ENCODE measurements at places on chromosomes 1 and 21.

- DNase-seq = no peak
Observed at GRCh38 chr1:243363832-243364231, 108.0 kb downstream of the SDCCAG8 start.

DNA sequence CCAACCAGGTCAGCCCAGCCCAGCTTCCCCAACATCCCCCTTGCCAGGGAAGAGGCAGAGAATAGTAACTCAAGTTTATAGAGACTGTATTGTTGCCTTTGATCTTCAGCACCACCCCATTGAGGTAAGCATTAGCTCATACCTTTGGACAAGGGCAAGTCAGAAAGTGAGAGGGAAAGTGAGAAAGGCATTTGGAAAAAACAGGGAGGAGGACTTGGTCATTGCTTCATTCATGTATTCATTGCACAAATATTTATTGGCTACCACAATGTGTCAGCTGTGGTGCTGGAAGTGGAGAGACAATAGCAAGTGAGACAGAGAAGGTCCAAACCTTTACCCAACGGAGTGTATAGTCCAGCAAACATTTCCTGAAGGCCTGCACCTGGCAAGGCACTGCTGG is 561.2 kb downstream of the KIF26B start:
- no peak for DNase-seq

DNA sequence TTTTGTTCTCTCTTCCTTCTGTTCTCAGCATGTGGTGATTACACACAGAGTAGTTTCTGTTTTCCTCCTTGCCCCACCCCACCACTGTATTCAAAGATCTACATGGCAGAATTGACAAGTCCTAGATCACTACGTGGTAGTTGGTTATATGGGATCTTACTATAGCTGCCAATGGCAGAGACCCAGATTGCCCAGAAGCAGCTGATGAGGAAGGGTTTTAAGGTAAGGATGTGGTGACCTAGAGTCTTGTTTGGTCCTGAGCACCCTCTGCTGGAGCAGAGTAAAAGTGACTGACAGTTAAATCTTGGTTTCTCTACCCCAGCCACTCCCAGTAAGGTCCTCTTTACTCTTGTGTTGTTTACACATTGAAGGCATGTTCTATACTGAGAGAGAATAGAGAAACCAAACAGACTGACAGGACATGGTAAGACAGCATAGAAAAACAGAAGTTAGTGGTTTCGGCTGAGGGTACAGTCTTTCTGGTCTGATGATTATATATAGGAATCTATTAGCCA is 22.8 kb upstream of the STRIP1 start:
- no peak for DNase-seq

- DNase-seq = no peak
Observed at GRCh38 chr1:40076895-40077312, 20.1 kb downstream of the PPT1 start.

- no peak for DNase-seq
Observed at GRCh38 chr1:203173566-203173965, 2.1 kb downstream of the MYBPH start.

GRCh38 chr1:194068446-194069167 is 882.2 kb upstream of the B3GALT2 start:
- DNase-seq = no peak

GRCh38 chr1:235244974-235245592 is 82.9 kb downstream of the ARID4B start:
- DNase-seq = no peak

DNA sequence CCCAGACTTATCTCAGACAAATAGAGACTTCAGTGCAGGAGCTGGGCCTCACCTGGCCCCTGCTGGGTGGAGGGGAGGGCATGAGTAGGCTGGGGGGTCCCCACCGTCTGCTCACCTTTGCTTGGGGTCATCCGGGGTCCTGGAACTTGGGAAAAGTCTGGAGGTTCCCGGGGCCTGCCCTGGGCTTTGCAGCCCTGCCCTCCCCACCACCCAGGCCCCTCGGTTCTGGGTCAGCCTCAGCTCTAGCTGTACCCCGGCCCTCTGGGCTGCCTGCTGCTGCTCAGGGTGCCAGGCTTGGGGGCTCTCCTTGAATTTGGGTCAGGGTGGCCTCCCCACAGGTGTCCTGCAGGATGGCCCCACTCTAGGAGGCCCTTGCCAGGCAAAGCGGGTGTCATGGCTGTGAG is 2.4 kb upstream of the TMEM52 start:
- DNase-seq = no peak

GRCh38 chr1:175232335-175232734 is 39.8 kb upstream of the KIAA0040 start:
- DNase-seq = no peak

- no peak for DNase-seq
Observed at GRCh38 chr1:33641104-33641830, 168.8 kb downstream of the ZSCAN20 start.

DNA sequence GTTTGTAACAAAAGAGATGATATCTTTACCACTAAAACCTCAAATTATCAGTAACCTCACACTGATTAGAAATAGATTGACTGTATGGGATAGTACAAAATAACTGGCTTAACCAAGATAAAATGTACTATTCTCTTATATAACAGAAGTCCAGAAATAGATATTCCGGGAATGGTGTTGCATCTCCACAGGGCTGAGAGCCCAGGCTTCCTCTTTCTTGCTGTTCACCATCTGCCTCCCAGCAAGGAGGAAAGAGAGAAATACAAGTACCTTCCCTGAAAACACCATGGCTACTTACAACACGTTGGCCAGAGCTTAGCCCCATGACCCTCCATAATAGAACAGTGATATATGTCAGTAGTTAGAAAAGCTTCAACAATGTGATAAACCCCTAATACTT is 47.0 kb upstream of the KCNK1 start:
- no peak for DNase-seq

DNA sequence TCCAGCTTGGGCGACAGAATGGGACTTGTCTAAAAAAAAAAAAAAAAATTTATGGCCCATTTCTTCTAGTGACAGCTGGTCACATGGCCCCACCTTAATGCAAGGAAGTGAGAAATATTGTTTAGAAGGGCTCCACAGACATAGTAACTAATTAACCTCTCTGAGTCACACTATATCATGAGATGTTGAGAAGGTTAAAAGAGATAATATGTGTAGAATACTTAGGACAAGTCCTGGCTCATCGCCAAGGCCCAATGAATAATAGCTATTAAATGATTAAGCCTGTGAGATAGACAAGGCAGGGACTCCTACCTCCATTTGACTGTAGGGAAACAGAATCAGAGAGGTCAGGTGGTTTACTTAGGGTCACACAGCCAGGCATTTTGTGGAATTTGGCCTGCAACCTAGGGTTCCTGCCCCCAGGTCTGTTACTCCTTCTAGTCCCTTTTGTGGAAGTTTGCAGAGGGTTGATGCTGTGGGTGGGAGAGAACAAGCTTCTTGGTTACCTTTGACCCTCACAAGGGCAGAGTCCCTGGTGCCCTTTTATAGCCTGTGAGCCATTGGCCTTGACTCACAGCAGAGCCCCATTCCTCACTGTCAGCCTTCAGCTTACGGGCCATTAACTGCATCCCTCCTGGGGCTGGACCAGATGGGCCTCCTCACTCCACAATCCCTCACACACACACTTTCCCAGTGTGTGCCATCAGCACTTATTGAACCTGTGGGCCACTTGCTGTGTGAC is 48.5 kb downstream of the OPRD1 start:
- DNase-seq = no peak

- DNase-seq = no peak
Observed at GRCh38 chr21:37408464-37409193, 42.1 kb downstream of the DYRK1A start.

DNA sequence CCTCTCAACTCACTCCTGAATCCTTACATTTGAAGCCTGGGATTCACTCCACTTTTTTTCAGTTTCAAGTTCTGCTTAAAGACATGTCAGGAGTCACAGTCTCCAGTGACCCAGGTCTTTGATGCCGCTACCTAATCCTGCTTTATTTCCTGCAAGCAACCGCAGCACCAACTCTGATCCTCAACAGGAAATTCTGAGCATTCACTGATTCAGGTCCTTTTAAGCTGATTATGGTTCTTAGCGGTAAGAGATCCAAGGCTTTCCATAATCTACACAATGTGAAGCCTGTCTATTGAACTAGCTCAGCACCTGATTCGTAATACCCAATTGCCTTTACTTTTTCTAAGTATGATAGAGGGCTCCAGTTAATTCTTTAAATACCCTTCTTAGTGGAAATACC is 43.7 kb upstream of the PIGC start:
- no peak for DNase-seq

DNA sequence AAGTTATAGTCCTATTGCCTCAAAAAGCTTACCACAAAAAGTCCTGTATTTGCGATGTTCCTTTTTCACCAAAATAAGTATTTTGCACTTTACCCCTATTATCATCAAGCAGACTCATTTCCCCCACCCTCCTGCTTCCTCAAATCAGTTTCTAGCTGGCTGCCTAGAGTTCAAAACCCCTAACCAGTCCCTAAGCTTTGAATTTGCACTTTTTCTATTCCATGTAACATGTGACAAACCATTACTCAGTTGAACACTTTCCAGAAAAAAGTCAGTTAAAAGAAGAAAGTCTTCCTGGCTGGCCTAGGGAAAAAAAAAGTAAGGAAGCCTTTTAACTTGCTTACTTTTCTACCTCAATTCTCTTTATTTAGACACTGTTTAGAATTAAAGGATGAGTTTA is 8.2 kb downstream of the CEP170 start:
- no peak for DNase-seq

DNA sequence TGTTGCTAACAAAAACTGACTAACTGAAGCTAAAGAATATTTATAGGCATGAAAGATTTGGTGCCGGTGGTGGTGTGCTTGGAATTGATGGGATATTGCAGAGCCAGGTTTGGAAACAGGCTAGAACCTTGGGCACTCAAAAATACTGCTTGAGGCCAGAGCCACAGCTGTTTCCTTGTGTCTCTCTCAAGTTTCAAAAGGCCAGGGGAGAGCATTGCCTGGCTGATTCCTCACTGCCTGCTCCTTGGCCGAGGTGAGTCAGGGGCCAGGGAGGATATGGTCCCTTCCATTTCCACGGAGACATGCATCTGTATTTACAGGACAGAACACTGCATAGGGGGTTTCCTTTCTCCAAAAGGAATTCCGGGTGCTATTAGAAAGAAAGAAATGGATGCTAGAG is 36.1 kb upstream of the IVNS1ABP start:
- DNase-seq = no peak

DNA sequence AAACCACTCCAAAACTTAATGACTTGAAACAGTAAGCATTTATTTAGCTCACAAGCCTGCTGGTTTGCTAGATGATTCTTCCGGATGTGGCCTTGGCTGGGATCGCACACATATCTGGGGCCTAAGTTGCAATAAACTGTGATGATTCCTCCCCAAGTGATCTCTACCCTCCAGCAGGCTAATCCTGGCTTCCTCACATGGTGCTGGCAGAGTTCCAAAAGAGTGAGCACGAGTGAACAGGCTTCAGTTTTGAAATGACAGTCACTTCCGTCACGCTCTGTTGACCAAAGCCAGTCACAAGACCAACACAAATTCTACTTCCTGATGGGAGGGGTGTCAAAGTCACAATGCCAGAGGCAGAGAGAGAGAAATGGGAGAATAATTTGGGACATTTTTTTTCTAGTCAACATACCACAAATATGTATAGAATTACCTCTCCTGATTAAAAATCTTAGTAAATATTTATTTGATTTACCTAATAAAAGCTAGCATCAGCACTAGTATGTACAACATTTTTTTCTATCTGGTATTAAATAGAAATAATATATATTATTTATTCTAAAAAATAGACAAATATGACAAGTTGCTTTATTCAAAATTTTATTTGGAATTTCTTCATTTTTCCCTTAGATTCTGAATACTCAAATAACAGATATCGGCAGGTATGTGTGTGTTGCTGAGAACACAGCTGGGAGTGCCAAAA is 292.7 kb downstream of the TPR start:
- peak; percentile 87 for DNase-seq

- DNase-seq = no peak
Observed at GRCh38 chr1:155006601-155007101, 4.0 kb downstream of the ZBTB7B start.

GRCh38 chr21:42056468-42056867 is 14.6 kb upstream of the UMODL1 start:
- DNase-seq = no peak
